A549 treated with RU486 at 1 μM for 4 hours (cell line): ENCODE measurements at places on chromosomes 1 and 21. TPM values are rescaled to one million over a fixed set of nuclear protein-coding genes. Genes with fewer than 3 reads are reported as not detected.

TNFRSF4 gene
- total RNA-seq = 0.22 TPM in 1 of 5 replicates, not detected in the others

PLA2G2E gene
- total RNA-seq = not detected in 5 replicates

ZNF326 gene
- total RNA-seq = 15.5 to 24.1 TPM (median 20.5 TPM) in 5 replicates

TSPEAR gene
- not detected in 5 replicates for total RNA-seq

FCRL1 gene
- total RNA-seq = not detected in 5 replicates

ST6GALNAC3 gene
- 0.43 to 0.75 TPM (median 0.49 TPM) in 5 replicates for total RNA-seq

SPRR2D gene
- total RNA-seq = not detected in 5 replicates

YIPF1 gene
- total RNA-seq = 12.9 to 15.8 TPM (median 13.3 TPM) in 5 replicates

TGFBR3 gene
- 2.0 to 4.4 TPM (median 3.2 TPM) in 5 replicates for total RNA-seq

HCRTR1 gene
- total RNA-seq = not detected in 5 replicates

S100A4 gene
- 1,522 to 1,903 TPM (median 1,710 TPM) in 5 replicates for total RNA-seq

NBPF1 gene
- 13.5 to 23.7 TPM (median 19.9 TPM) in 5 replicates for total RNA-seq

PCAT6 gene
- total RNA-seq = 2.8 to 4.5 TPM (median 3.1 TPM) in 5 replicates

BCAN gene
- total RNA-seq = 0.06 TPM in 1 of 5 replicates, not detected in the others

NR1I3 gene
- total RNA-seq = not detected in 5 replicates

RNU1-2 gene
- total RNA-seq = 5.0 TPM in 1 of 5 replicates, not detected in the others

NCF2 gene
- 2.3 to 3.4 TPM (median 2.8 TPM) in 5 replicates for total RNA-seq

OXCT2 gene
- total RNA-seq = 0.32 to 0.60 TPM (median 0.52 TPM) in 5 replicates

NOL9 gene
- 3.3 to 5.1 TPM (median 4.5 TPM) in 5 replicates for total RNA-seq
